Activated CD4-positive, alpha-beta T cell treated with anti-CD3 and anti-CD28 coated beads, Interleukin-2, amount 10 ng/mL, durations not matched to agents 7 days and 5 days (primary cell): ENCODE measurements at places on chromosomes 6 and 20. TPM values are rescaled to one million over a fixed set of nuclear protein-coding genes. Genes with fewer than 3 reads are reported as not detected.

- no peak overlapping the region for H3K27ac ChIP-seq
- H3K36me3 ChIP-seq, result no peaks in the 10 kb centered on the region
- H3K4me1 ChIP-seq, result no peaks in the 10 kb centered on the region
- H3K4me3 ChIP-seq, result no peak overlapping the region
- peaks cover 7% of the 10 kb centered on the region for H3K27me3 ChIP-seq
These were observed 16.0 kb downstream of the MDFI start for GRCh38 chr6:41654151-41654697.

GRCh38 chr6:166786704-166787293, 159.7 kb upstream of the RPS6KA2 start:
- H3K36me3 ChIP-seq, result no peaks in the 10 kb centered on the region
- H3K27ac ChIP-seq, result no peak overlapping the region
- H3K27me3 ChIP-seq, result peaks cover 9% of the 10 kb centered on the region
- no peaks in the 10 kb centered on the region for H3K4me1 ChIP-seq
- peak; percentile 52 for DNase-seq

- H3K4me3 ChIP-seq, result no peak overlapping the region
- H3K27me3 ChIP-seq, result peaks cover 20% of the 10 kb centered on the region
- no peaks in the 10 kb centered on the region for H3K36me3 ChIP-seq
- peaks cover 2% of the 10 kb centered on the region for H3K4me1 ChIP-seq
These were observed 2.9 kb downstream of the EEF1A2 start for GRCh38 chr20:63495741-63496595.

GRCh38 chr20:59359906-59360725, 59.7 kb downstream of the EDN3 start:
- H3K4me1 ChIP-seq, result peaks cover 4% of the 10 kb centered on the region
- no peak overlapping the region for H3K4me3 ChIP-seq
- DNase-seq, result no peak
- H3K36me3 ChIP-seq, result no peaks in the 10 kb centered on the region
- H3K27ac ChIP-seq, result no peak overlapping the region

DNA sequence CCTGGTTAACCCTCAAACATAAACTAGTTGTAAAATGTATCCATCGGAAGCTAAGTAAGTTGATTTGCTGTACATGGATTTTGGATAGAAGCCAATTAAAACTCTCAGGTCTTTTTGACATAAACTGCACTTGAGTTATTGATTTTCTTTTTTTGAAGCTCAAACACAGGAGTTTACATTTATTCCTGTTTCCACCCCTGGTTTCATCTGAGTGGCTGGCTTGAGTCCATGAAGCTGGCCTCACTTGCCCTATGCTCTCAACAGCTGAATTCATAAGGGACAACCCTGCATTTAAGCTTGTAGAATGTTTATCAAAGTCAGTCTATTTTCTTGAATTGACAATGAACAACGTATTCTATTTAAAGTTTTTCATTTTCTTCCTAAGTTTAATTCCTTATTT, 58.1 kb upstream of the PLEKHG1 start:
- peaks cover 30% of the 10 kb centered on the region for H3K27me3 ChIP-seq
- H3K27ac ChIP-seq, result no peak overlapping the region
- no peaks in the 10 kb centered on the region for H3K36me3 ChIP-seq
- DNase-seq, result no peak
- H3K4me1 ChIP-seq, result peaks cover 2% of the 10 kb centered on the region

GRCh38 chr6:158158123-158158522, 9.9 kb downstream of the SERAC1 start:
- H3K36me3 ChIP-seq, result peaks cover 20% of the 10 kb centered on the region
- peaks cover 2% of the 10 kb centered on the region for H3K4me1 ChIP-seq
- no peaks in the 10 kb centered on the region for H3K27me3 ChIP-seq
- DNase-seq, result no peak
- no peak overlapping the region for H3K27ac ChIP-seq
- H3K4me3 ChIP-seq, result no peak overlapping the region

DNA sequence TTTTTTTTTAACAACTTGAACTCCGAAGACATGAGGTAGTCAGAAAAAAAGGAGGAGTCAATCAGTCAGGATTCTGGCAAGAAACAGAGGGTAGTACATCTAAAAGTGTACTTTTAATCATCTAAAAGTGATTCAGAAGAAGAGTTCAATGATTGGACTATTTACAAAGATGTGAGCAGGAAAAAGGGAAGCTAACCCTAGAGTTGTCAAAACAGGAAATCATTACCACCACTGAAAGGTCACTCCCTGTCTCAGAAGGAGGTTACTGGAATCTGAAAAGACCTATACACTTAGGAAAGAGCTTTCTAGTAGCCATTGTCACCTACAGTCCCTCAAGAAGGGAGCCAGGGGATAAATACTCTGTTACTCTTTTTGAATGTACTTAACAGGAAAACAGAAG, 16.7 kb upstream of the LMBRD1 start:
- no peaks in the 10 kb centered on the region for H3K27me3 ChIP-seq
- peak overlapping the region; percentile 88 for H3K27ac ChIP-seq
- no peak for DNase-seq
- peaks cover 61% of the 10 kb centered on the region for H3K4me1 ChIP-seq

The C20orf144 gene
- total RNA-seq, result 0.15 TPM

The GPX5 gene
- total RNA-seq, result not detected

The SIRPD gene
- total RNA-seq, result 0.27 TPM

The HCK gene
- not detected for total RNA-seq

The FOXA2 gene
- total RNA-seq, result not detected
